ENCODE measurements at places on chromosomes 2 and 18.

DNA sequence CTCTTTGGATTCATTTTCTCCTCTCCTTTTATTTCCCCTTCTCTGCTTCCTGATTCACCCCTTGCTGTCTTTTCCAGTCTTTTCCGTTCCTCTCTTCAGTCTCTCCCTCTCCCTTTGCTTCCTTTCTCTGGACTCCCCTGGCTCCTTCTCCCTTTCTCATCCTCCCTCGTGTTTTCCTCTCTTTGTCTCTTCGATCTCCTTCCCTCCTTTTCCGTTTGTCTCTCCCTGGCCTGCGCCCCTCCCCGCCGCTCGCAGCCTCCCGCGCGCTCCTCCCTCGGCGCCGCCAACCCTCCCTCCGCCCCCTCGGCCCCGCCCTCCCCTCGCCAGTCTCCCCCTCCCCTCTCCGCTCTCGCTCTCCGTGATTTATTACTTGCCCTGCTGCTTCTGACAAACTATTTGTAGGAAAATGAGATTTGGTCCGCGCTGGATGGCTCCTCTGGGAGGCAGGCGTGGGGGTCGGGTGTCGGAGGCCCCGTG, 46.0 kb upstream of the PAX8 start:
- DNase-seq: peak; percentile 1

DNA sequence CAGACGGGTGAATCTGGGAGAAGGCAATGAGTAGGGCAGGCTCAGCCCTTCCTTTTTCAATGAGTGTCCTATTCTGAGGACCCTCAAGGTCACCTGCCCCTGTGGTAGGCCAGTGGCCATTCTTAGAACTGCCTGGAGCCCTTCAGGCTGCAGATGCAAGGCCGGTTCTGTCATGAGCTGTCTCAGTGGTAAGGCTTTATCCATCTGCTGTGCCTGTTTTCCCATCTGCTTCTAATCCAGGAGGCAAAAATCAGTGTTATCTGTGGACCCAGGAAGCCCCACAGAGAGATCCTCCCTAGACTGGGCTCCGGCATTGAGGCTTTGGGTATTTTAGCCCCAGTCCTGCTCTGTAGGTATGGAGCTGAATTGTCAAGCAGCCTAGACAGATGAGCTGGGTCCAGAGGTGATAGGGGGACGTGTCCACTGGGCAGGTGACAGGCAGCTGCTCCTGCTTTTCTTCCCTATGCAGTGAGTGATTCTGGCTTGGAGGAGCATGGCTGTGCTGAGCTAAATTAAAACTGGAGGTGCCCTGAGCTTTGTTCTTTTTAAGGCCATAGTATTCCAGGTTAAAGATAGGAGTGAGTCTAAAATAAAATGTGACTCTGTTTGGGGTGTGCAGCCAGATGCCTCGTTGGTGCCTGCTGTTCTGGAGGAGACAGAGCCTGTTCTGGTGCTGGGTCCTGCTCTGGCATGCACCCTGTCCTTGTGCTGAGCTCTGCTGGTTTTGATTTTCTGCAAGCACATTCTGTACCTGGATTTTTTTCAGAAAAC, 92.5 kb downstream of the FHOD3 start:
- no peak for DNase-seq

GRCh38 chr18:36185157-36185556, 2.1 kb upstream of the MOCOS start:
- no peak for DNase-seq

DNA sequence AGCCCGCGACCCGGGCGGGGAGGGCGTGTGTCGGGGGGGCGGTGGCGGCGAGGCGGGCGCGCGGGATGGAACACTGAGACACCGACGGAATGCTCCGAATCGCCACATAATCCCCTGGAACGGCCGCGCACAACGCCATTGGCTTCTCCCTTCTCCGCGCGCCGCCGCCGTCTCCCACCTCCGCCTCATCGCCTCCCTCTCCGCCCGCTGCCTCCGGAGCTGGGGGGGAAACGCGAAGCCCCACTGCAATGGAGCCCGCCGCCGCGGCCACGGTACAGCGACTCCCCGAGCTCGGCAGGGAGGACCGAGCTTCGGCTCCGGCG, at the start of gene PHLPP1:
Gene PHLPP1 (plus strand): TSS at position 106 of the 323 bp plus-strand sequence. CDS start 143 bp downstream, at position 249.
- no peak for DNase-seq

DNA sequence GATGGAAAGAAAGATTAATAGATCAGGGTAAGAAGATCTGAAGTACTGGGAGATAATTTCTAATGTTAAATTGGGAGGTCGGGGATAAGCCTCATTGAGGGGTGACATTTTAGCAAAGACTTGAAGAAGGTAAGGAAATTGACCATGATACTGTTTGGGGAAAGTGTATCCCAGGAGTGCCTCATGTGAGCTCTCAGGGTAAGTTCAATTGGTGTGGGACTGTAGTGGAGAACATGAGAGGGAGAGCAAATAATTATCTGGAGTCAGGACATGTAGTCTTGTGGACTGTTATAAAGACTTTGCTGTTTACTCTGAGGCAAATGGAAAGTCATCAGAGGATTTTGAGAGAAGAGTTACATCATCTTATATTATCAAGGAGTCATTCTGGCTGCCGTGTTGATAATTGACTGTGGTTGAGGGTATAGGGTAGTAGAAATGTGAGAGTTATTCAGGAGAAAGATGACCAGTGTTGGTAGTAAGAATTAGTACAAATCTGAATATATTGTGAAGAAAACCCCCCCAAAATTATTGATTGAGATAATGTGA, 624.4 kb downstream of the ADCYAP1 start:
- DNase-seq: no peak

GRCh38 chr18:12318334-12318697, 10.3 kb downstream of the TUBB6 start:
- DNase-seq: no peak

GRCh38 chr18:35197296-35197695, 43.5 kb upstream of the ZNF397 start:
- no peak for DNase-seq

- DNase-seq: no peak
Observed at GRCh38 chr2:192487636-192488035, 292.9 kb upstream of the TMEFF2 start.

GRCh38 chr2:147577323-147577997, 267.4 kb upstream of the ACVR2A start:
- no peak for DNase-seq

- no peak for DNase-seq
Observed at GRCh38 chr2:34734042-34734441, 1134.9 kb upstream of the FAM98A start.

DNA sequence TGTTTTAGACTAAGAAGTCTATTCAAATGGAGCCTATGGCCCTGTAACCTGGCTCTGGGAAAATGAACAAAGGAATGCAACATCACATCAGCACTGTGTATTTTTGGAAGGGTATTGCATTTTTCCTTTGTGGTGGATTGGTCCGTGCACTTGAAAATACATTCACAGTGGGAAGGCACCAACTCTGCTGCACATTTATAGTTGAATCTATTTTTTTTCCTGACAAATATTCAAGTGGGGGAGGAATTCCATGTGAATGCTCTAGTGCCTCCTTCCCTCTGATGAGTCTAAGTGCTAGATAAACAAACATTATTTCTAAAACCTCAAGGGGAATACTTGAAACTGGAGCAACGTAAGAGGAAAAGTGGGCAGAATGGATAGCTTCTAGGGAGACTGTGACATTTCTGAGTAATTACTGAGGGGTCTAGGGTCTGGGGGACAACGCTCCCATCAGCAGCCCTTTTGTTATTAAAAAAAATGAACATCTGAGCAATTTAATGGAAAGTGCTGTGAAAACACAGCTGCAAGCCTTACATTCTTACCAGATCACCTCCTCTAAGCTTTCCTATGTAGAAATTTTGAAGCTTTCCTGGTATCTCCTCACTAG, 208.2 kb downstream of the SLC8A1 start:
- no peak for DNase-seq

- no peak for DNase-seq
Observed at GRCh38 chr2:170161516-170162270, 16.3 kb upstream of the MYO3B start.

DNA sequence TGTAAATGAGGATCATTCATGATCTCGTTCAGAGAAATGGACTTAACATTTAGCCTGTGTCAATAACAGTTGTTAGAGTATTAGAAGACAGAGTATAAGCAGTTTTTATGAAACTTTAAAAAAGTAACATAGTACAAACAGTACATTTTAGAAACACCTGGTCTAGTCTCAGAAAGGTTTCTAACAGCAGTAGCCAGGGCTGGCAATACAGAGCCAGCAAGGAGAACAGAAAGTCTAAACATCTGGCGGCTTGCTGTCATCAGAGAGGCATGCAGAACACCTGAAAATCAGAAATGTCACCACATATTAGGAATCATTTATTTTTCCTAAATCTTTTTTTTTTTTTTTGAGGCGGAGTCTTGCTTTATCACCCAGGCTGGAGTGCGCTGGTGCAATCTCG, 50.1 kb downstream of the RPL31 start:
- no peak for DNase-seq

GRCh38 chr2:237603718-237604362, 13.3 kb upstream of the RAB17 start:
- peak; percentile 65 for DNase-seq

- no peak for DNase-seq
Observed at GRCh38 chr18:56937874-56938430, 208.9 kb upstream of the BOD1L2 start.

- no peak for DNase-seq
Observed at GRCh38 chr2:170276925-170277629, 99.1 kb downstream of the MYO3B start.

- DNase-seq: no peak
Observed at GRCh38 chr2:98517636-98518035, 73.0 kb downstream of the INPP4A start.

GRCh38 chr2:202636213-202636513, 1.4 kb downstream of the FAM117B start:
- no peak for DNase-seq

- DNase-seq: peak; percentile 7
Observed at GRCh38 chr2:12106440-12107080, 360.1 kb downstream of the LPIN1 start.

- DNase-seq: no peak
Observed at GRCh38 chr2:2843969-2844548, 513.0 kb upstream of the MYT1L start.

GRCh38 chr2:42117923-42118753, 51.0 kb upstream of the EML4 start:
- DNase-seq: peak; percentile 31

DNA sequence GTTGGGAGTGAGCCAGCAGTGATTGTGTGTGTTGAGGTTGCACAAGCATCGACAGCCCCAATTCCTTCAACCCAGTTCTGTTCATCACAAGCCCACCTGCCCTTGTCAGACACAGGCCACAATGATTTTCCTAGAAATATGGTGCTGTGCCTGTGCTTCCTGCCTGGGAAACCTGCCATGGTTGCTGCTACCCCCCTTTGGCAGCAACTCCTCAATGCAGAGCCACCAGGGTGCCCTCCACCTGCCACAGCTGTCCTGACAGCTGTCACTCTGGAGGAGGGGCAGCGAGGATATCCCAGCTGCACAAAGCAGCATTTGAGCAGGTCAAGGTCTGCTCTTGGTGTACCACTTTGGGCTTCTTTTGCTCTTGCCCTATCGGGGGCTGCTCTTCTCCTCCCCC, 27.1 kb downstream of the SMIM21 start:
- no peak for DNase-seq

DNA sequence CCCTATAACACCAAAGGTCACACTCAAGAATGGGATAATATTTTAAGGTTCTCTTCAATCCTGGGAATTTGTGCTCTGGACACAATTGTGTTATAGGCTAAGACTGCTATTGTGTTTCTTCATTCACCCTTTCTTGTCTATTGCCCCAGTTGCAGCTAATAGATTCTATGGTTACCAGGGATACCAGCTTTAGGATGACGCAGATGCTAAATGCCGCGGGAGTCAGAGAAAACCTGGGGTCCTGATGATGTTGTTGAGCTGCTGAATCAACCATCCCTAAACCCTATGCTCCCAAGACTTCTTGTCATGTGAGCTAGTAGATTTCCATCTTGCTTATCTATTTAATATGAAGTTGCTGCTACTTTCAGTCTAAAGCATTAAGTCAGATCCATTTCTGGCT, 5.4 kb downstream of the CRYGD start:
- no peak for DNase-seq

DNA sequence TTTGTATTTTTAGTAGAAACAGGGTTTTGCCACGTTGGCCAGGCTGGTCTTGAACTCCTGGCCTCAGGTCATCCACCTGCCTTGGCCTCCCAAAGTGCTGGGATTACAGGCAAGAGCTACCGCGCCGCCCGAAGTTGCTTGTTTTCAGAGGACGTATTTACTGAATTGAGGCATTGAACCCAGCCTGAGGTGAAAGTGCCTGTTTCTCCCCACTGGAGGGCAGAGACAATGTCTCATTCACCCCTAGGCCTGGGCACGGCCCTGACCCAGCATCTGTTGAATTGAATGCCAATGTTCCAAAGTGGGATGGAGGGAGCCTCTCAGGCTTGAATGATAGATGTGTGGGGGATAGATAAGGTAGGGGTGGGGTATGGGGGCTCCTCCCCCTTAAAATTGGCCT, 4.5 kb upstream of the TMBIM1 start:
- DNase-seq: no peak

Measured in CD4-positive, alpha-beta T cell treated with Interleukin-15 for 4 hours (primary cell).